ENCODE measurements at places on chromosomes 11 and 22.

- DNase-seq = no peak
Observed at GRCh38 chr11:49213026-49213560, 4.7 kb upstream of the FOLH1 start.

GRCh38 chr11:93613231-93613831 lies 48.2 kb upstream of the CEP295 start:
- no peak for DNase-seq

DNA sequence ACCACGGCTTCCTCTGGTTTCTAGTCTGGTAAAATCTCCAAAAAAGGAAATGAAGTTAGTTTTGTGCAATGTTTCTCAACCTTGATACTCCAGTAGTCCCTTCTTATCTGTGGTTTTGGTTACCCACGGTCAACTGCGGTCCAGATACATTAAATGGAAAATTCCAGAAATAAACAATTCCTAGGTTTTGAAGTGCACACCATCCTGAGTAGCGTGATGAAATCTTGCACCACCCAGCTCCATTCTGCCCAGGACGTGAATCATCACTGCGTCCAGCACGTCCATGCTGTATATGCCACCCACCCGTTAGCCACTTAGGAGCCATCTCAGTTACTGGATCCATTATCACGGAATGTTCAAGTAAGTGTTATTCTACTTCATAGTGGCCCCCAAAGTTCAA lies 117.0 kb downstream of the FBXO7 start:
- DNase-seq = no peak

DNA sequence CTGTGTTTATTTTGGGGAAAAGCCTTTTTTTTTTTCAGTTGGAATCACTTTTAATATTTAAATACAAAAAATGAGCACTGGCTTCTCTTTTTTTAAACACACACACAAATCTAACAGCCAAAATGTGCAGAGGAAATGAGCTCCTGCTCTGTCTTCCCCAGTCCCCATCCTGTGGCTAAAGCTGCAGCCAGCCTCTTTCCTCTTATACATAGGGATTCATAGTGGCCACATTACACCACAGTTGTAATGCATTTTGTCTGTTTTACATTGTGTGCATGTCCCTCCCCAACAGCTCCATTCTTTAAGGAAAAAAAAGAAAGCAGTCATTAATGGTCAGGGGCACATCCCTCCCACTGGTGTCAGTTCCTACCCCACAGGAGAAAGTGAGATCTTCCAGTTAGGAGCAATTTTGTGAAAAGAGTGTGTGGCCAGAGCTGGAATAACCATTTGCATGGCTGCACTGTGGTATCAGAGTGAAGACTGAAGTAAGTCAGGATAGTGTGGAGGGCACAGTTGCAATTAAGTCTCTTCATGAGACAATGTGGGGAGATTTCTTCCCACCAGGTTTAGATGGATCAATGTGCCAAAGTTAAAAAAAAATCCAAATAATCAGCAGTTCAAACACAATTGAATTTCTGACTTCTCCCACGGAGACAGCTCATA lies 220.6 kb downstream of the TMEM135 start:
- DNase-seq = no peak

GRCh38 chr11:65107751-65108468 lies 3.8 kb upstream of the TM7SF2 start:
- no peak for DNase-seq
